ENCODE measurements at places on chromosomes 12 and 14.
A peak's percentile ranks its signal among the peaks of the same experiment; 100 is the strongest.

- no peak for DNase-seq
Observed at GRCh38 chr12:49871263-49871561, 28.3 kb upstream of the BCDIN3D start.

DNA sequence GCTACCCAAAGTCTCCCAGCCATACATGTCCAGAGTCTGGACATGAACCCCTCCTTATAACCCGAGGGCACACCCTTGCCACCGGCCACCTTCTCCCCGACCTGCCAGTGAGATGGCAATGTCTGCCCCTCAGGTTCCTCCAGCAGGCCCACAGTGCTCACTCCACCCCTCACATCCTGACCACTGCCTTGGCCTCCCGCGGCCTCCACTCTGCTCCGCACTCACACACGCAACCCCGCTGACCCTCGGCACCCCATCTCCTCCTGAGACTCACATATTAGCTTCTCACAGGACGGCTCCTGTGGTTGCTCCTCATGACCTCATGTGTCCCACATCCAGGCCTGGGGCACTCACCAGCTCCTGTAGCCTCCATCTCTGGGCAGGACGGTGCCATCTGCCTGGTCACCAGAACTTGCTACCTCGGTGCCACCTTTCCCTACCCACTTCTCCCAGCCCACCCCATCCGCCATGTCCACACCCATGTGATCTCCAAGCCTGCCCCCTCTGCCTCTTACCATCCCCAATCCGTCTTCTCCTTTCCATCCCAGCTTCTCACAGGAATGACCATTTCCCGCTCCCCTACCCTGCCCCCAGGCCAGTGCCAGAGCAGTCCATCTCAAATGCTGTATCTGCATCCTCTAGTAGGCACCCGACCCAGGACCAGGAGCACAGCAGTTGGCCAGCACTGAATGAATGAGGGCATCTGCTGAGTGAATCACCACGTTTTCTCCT, 198.6 kb upstream of the DIO3 start:
- no peak for DNase-seq

GRCh38 chr12:75944097-75944904, 87.3 kb downstream of the PHLDA1 start:
- peak; percentile 69 for DNase-seq

GRCh38 chr12:66279123-66279712, 23.1 kb upstream of the HELB start:
- DNase-seq = peak; percentile 36

DNA sequence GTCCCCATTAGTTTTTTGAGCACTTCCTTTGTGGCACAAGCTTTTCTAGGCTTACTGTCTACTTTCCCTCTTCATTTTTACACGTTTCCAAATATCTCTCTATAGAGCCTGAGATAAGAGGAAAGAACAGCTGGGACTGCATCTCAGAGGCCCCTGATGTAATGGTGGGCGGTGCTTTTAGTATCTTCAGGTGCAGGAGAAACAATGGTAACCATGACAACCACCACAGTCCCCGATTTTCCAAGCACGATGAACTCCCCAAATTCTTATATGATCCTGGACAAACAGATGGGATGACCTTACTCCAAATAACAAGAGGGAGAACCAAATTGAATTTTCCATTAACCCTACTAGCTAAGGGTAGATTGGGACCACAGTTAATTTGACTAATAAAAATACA, 103.3 kb downstream of the AEBP2 start:
- DNase-seq = no peak

DNA sequence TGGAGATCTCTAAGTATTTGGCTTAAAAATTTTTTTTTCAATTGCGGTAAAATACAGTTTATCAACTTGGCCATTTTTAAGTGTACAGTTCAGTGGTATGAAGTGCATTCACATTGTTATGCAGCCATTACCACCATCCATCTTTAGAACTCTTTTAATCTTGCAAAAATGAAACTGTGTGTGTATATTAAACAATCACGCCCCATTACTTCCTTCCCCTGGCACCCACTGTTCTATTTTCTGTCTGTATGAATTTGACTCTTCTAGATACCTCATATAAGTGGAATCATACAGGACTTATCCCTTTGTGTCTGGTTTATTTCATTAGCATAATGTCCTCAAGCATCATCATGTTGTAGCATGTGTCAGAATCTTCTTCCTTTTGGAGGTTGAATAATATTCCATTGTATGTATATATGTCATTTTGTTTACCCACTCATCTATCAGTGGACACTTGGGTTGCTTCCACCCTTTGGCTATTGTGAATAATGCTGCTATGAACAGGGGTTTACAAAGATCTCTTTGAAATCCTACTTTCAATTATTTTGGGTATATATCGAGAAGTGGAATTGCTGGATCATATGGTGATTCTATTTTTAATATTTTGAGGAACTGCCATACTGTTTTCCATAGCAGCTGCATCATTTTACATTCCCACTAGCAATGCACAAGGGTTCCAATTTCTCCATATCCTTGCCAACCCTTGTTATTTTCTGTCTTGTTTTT, 62.9 kb downstream of the SAMD4A start:
- DNase-seq = no peak

GRCh38 chr14:64693810-64694165, 10.4 kb upstream of the PLEKHG3 start:
- no peak for DNase-seq

- no peak for DNase-seq
Observed at GRCh38 chr12:124020514-124020949, 47.5 kb downstream of the ZNF664 start.

- DNase-seq = no peak
Observed at GRCh38 chr12:41512497-41512896, 324.4 kb downstream of the PDZRN4 start.

DNA sequence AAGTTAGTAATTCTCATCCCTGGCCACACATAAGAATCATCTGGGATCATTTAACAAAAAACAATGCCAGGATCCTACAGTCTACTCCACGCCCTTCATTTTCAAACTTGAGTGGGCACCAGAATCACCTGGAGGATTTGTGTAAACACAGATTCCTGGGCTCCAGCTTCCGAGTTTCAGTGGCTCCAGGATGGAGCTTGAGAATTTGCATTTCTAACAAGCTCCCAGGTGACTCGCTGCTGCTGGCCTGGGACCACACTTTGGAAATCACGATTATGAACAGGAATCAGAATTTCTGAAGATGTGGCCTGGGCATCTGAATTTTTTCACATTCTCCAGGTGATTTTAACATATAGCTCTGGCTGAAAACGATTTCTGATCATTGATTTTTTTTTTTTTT, 234.8 kb downstream of the CACNA1C start:
- no peak for DNase-seq

- no peak for DNase-seq
Observed at GRCh38 chr12:85617307-85618091, 218.7 kb downstream of the RASSF9 start.
